ENCODE measurements at places on chromosomes 7 and 10. TPM values are rescaled to one million over a fixed set of nuclear protein-coding genes. Genes with fewer than 3 reads are reported as not detected.
A peak's percentile ranks its signal among the peaks of the same experiment; 100 is the strongest.

- no peak overlapping the region for H3K4me3 ChIP-seq
- H3K27me3 ChIP-seq = no peaks in the 10 kb centered on the region
- H3K36me3 ChIP-seq = no peaks in the 10 kb centered on the region
- no peak for DNase-seq
Observed at GRCh38 chr10:72251635-72252034, 22.1 kb upstream of the DDIT4 start.

- no peaks in the 10 kb centered on the region for H3K27me3 ChIP-seq
- H3K4me1 ChIP-seq = peaks cover 2% of the 10 kb centered on the region
- H3K4me3 ChIP-seq = no peak overlapping the region
- H3K36me3 ChIP-seq = peaks cover 12% of the 10 kb centered on the region
- no peak for DNase-seq
Observed at GRCh38 chr7:129670656-129671055, 59.1 kb downstream of the NRF1 start.

DNA sequence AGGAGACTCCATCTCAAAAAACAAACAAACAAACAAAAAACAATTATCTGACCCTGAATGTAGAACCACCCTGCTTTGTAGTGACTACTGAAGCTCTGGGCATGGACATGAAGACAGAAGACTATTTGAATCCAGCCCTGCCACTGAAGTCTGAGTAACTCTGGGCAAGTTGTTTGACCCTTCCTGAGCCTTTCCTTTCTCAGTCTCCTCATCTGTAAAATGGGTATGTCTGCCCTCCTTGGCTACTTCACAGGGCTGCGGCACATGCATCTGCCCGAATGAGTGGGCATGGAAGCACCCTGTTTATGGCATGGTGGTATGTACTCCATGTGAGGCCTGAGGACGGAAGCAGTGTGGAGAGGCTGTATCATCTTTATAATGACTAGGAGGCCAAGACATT is 22.2 kb upstream of the MALSU1 start:
- H3K4me3 ChIP-seq = no peak overlapping the region
- H3K27ac ChIP-seq = no peak overlapping the region
- no peaks in the 10 kb centered on the region for H3K27me3 ChIP-seq
- no peak for DNase-seq
- H3K36me3 ChIP-seq = no peaks in the 10 kb centered on the region

DNA sequence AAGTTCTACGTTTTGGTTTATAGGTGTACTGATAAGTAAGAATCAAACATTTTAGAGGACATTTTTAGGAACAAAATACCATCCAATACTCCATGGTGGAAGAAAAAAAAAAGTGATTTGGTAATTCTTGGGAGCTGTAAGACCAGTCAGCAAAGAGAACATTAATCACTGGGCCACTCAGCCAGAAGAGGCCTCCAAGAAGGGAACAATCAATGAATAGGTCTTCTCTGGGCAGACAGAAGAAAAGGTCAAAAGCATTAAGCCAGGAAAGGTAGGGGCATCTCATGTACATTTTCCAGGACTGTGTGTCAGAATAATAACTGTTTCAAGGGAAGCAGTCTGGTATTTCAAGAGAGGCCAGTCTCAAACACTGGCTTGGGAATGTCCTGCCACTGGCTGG is 190.4 kb upstream of the AGK start:
- no peak overlapping the region for H3K27ac ChIP-seq
- H3K4me1 ChIP-seq = peaks cover 19% of the 10 kb centered on the region

GRCh38 chr7:129401228-129401966 is 32.8 kb upstream of the STRIP2 start:
- H3K27ac ChIP-seq = no peak overlapping the region
- DNase-seq = no peak
- H3K4me3 ChIP-seq = no peak overlapping the region
- no peaks in the 10 kb centered on the region for H3K36me3 ChIP-seq
- H3K27me3 ChIP-seq = no peaks in the 10 kb centered on the region
- H3K4me1 ChIP-seq = peaks cover 10% of the 10 kb centered on the region

DNA sequence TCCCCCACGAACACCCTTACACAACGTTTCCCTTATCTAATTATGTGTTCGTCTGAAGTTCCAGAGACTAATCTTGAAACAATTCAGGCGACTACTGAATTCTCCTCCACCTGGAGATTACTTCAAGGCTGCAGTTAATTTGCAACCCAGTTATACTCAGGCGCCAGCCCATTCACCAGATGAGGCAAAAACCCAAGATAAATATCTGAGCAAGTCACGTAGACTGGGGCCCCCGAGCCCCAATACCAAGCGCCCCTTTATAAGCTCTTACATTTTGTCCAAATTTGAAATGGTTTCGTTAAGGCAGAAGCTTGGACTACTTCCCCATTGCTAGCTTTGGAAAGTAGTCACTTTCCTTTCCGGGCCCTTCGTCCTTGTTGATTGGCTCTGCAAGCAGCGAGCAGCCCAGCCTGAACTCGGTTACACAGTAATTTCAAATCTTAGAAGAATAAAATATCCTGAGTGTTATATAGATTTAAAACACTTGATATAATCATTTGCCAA is 1.2 kb downstream of the TPK1 start:
- DNase-seq = no peak
- no peaks in the 10 kb centered on the region for H3K36me3 ChIP-seq
- H3K4me1 ChIP-seq = peaks cover 9% of the 10 kb centered on the region
- peak overlapping the region; percentile 84 for H3K27ac ChIP-seq

- peaks cover 9% of the 10 kb centered on the region for H3K4me1 ChIP-seq
- H3K36me3 ChIP-seq = peaks cover 10% of the 10 kb centered on the region
Observed at GRCh38 chr10:69819716-69820506, 18.2 kb downstream of the COL13A1 start.

- peaks cover 31% of the 10 kb centered on the region for H3K27me3 ChIP-seq
- DNase-seq = no peak
- no peaks in the 10 kb centered on the region for H3K36me3 ChIP-seq
Observed at GRCh38 chr7:150800581-150801241, at the start of gene TMEM176A. Gene TMEM176A (plus strand): TSS chr7:150800769. CDS start chr7:150801551, 782 bp downstream.

The FKBP6 gene
- not detected for total RNA-seq

The STEAP2 gene
- 9.8 TPM for total RNA-seq

The CTAGE6 gene
- 0.36 TPM for total RNA-seq

Data from osteoblast (primary cell).